ENCODE measurements at places on chromosomes 4 and X. TPM values are rescaled to one million over a fixed set of nuclear protein-coding genes. Genes with fewer than 3 reads are reported as not detected.

CT45A3 gene
- not detected for total RNA-seq

- DNase-seq: peak; percentile 87
These were observed 258.3 kb upstream of the GABRA2 start for GRCh38 chr4:46648088-46648744.

DNA sequence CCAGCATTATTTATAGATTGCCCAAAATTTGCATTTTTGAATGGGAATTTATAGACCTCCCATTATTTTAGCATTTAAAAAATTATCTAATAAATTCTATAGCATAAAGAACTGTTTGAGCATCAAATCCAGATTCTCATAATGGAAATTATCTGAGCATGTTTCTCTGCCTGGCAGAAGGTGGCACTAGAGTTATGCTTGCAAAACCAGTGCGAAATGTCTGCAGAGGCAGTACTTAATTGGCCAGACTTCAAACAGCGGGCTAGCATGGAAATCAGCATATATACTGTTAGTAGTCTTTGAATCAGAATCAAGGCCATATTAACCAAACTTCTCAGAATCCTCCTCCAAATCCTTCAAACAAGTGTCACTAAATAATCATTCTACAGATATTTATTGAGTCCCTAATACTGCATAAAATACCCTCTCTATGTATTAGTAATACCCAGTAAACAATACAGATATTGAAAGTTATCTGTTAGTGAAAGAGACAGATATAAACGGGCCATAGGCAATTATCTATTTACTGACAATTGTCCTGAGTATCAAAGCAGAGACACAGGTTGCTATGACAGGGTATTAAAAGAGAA, 78.7 kb upstream of the DCLK2 start:
- DNase-seq: peak; percentile 54

RNF212 gene
- 11.8 TPM for total RNA-seq

ERCC6L gene
- total RNA-seq: 21.2 TPM

MAGEA6 gene
- total RNA-seq: 0.35 TPM

- no peak for DNase-seq
These were observed 475.0 kb downstream of the GABRG1 start for GRCh38 chr4:45648846-45649245.

IL1RAPL1 gene
- total RNA-seq: 0.23 TPM

MXRA5 gene
- total RNA-seq: 3.1 TPM

- DNase-seq: no peak
These were observed 158.6 kb upstream of the ADGRL3 start for GRCh38 chr4:61041527-61041926.

DNA sequence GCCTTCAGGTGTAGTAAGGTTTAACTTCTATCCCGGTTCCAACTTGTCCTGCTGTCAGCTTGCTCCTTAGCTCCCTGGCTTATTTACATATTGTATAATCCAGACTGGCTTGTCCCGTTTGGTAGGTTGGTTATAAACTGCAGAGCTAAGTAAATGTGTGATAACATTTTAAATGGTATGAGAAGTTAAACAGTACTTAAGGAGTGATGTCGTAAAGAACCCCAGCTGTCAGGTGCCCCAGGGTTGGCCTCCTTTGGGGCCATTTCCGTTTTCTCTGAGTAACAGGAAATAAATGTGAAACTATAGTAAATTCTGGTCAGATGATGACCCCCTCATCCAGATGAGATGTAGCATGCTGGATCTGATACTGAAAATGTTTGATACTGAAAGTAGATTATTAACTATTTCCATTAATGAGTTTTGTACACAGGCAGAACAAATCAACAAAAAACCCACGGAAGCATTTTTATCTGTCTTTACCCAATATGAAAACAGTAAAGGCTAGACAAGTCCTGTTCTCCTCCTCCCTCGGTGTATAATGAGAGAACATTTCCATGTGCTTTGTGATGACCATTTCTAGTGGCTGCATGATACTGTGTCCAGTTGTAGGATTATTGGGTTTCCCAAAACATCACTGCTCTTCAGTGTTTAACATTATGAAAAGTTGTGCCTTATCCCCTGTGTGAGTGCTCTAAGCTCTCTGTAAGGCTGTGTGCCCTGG, 22.4 kb downstream of the GAB1 start:
- no peak for DNase-seq

- no peak for DNase-seq
These were observed 24.1 kb downstream of the EMCN start for GRCh38 chr4:100493756-100494155.

DNA sequence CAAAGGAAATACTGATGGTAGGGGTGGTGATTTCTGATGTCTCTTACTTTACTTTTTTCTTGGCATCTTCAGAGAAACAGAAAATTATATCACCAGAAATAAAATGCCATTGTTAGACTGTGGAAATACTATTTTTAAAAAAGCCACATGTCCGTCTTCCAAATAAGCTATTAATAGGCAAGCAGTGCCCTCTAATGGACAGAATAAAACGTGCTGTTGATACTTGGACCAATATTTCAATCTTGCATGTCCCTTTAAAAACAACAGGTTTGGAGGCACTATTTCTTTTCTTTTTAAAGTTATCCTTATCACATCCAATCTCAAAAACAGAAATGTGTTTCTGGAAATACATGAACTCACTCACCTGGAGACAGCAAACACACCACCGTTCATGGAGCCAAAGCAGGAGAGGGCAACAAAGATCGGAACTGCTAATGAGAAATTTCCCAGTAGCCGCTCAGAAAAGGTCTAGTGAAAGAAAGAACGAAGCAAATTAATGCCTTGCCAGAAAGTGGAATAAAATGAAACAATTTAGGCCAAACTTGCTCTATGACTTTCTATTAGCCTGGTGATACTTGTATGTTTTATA, 59.2 kb downstream of the SLC7A11 start:
- peak; percentile 60 for DNase-seq

GRCh38 chr4:65007841-65008439, 598.7 kb upstream of the TECRL start:
- DNase-seq: peak; percentile 87

- peak; percentile 68 for DNase-seq
These were observed 81.5 kb upstream of the EGFL6 start for GRCh38 chrX:13487731-13488505.

DNA sequence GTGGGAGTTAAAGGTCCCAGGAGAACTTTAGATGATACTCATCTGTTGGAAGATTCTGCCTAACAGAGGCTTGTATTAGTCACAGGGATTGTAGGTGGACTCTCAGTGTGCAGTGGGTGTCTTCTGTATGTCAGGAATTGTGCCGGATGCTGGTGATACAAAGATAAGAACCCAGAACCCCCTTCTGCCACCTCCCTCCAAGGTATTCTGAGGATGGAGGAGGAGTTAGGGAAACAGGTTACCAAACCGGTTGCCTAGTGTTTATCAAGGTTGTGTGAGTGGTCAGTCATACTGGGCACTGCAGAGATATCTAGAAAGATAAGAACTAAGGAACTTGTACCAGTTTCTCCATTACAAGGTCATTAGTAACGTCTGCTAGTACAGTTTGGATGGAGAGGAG, 61.6 kb downstream of the PTTG2 start:
- DNase-seq: no peak

UGT2B10 gene
- total RNA-seq: not detected

- no peak for DNase-seq
These were observed 66.4 kb upstream of the MAOA start for GRCh38 chrX:43589735-43590134.

- DNase-seq: no peak
These were observed 76.6 kb downstream of the KLF8 start for GRCh38 chrX:56308726-56309125.

DNA sequence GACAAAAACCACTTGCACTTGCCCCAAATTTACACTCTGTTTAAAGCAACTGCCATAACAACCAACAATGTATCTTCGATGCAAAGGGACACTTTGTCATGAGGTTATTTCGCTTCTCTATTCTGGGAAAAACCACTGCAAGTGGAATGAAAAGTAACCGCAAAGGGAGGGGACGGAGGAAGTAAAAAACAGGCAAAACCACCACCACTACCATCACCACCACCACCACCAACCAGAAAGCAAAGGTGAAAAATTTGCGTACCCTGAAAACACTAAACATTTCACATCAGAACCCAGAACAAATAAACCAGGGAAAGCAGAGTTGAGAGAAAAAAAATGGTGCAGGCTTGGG, 1.2 kb upstream of the N4BP2 start:
- DNase-seq: no peak

GRCh38 chrX:96538104-96538725, 146.4 kb upstream of the DIAPH2 start:
- peak; percentile 3 for DNase-seq

TRAM1L1 gene
- total RNA-seq: 2.6 TPM

DNA sequence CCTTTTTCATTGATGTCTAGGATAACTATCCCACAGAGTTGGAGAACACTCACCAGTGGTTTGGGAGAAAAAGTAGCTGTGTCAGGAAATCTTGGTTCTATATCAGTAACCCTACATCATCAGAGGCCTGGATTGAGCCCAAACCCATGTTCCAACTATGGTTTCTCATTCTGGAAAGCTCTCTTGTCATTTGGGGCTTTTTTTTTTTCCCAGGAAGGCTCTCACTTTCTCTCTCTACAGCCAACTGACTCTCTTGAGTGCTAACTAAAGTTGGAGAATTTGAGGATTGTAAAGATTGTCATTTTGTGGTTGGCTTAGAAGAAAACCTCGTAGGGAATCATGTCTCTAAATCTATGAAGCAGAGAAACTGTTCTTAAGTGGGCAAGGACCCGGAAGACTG, 228.2 kb upstream of the DIPK2B start:
- no peak for DNase-seq

MGAT4D gene
- total RNA-seq: not detected

- DNase-seq: no peak
These were observed 49.4 kb downstream of the EIF4E start for GRCh38 chr4:98879515-98879914.

EXOC1L gene
- not detected for total RNA-seq

TLR6 gene
- total RNA-seq: 0.14 TPM

F9 gene
- total RNA-seq: not detected

RP2 gene
- total RNA-seq: 12.1 TPM

PAGE2B gene
- total RNA-seq: not detected

GRCh38 chr4:25313201-25313895, 774 bp downstream of the ZCCHC4 start:
- peak; percentile 70 for DNase-seq

GRCh38 chrX:7115557-7115956, 32.0 kb upstream of the STS start:
- no peak for DNase-seq

ZNF711 gene
- 18.5 TPM for total RNA-seq

DNA sequence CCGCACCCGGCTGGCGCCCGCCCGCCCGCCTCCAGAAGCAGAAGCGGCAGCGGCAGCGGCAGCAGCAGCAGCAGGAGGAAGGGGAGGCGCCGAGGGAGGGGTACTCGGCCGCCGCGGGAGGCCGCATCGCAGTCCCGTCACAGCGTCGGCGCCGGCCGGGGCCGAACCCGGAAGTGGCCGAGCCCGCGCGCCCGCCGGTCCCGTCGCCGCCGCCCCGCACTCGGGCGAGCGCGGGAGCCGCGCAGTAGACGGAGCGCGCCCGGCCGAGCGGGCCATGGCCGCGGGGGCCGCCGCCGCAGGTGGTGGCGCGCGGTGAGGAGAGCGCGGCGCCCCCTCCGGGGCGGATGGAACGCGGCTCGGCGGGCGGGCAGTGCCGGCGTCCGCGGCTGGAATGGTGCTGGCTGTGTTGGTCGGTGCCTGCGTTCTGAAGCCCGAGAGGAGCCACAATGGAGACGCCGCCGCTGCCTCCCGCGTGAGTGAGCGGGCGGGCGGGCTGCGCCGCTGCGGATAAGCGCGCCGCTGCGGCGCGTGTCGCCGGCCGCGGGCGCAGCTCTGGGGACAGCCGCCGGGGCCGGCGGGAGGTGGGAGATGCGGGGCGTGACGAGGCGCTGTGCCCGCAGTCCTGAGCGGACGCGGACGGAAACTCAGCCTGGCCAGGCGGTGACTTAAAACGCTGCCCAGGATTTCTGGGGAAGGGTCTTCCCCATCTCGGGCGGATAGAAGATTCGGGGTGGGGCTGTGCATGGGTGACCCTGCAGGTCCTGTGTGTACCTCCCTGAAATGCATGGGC, at the start of gene KLHL2:
Gene KLHL2 (plus strand): TSS at position 131 of the 790 bp plus-strand sequence. CDS start 316 bp downstream, at position 447.
- DNase-seq: peak; percentile 85

DNA sequence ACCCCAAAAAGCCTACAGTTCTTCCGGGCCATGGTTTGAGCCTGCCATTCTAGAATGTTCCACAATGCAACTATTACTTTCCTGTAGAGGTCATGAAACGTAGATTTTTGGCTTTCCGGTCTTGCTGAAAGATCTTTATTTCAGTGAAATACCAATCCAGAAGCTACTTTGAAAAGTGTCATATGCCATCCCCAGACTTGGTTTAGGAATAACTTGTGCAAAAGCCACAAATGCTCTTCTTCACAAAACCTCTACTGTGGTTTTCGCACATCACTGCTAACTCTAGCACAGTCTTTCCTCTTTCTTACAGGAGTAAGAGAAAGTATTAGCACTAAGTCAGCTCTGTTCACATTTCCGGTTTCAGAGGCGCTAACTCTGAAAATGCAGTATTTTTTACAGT, 12.7 kb upstream of the CD40LG start:
- DNase-seq: no peak

- DNase-seq: no peak
These were observed 8.4 kb upstream of the NWD2 start for GRCh38 chr4:37236165-37236564.

WDR17 gene
- total RNA-seq: 4.3 TPM

MMRN1 gene
- total RNA-seq: not detected

FGD1 gene
- total RNA-seq: 24.9 TPM

FAM3A gene
- 16.5 TPM for total RNA-seq

DNA sequence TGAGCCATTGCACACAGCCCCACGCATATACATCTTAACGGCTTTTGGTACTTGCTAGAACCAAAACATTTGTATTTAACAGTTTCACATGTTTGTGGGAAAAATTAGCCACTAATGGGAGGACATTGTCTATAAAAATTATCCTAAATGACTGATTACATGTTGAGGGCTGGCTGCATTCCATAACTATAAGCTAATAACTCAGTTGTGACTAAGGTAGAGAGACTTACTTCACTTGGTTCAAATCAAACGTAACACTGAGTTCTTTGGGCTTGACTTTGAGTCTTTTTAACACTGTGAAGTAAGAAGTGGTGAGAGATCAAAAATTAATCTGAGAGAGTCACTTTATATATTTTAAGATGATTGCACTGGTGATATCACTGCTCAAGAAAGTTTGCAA, 47.9 kb upstream of the PGRMC2 start:
- DNase-seq: no peak

USP27X gene
- 5.0 TPM for total RNA-seq

- DNase-seq: no peak
These were observed 84.0 kb downstream of the RBPJ start for GRCh38 chr4:26404743-26405206.

PCDH10 gene
- 4.0 TPM for total RNA-seq

GRCh38 chr4:88219099-88219498, 60.7 kb upstream of the ABCG2 start:
- peak; percentile 76 for DNase-seq

Measured in GM23338 (cell line).